ENCODE measurements at places on chromosomes 16 and 17. TPM values are rescaled to one million over a fixed set of nuclear protein-coding genes. Genes with fewer than 3 reads are reported as not detected.

CORO6 gene
- 52.8 TPM for total RNA-seq

GNPTG gene
- total RNA-seq, result 38.9 TPM

MYL4 gene
- 1,072 TPM for total RNA-seq

SGCA gene
- 265 TPM for total RNA-seq

KRT23 gene
- total RNA-seq, result 0.27 TPM

SAMD14 gene
- total RNA-seq, result 1.5 TPM

GUCY2D gene
- under 0.01 TPM for total RNA-seq

CCL23 gene
- total RNA-seq, result not detected

KCNG4 gene
- total RNA-seq, result under 0.01 TPM

HSDL1 gene
- total RNA-seq, result 18.6 TPM

EMP2 gene
- 50.4 TPM for total RNA-seq

TUBB3 gene
- total RNA-seq, result 7.1 TPM

CDRT15L2 gene
- total RNA-seq, result not detected

NEUROD2 gene
- not detected for total RNA-seq

ZNF205 gene
- 14.1 TPM for total RNA-seq

EPOP gene
- 0.31 TPM for total RNA-seq

MPP2 gene
- total RNA-seq, result 1.5 TPM
